Activated T-helper 1 cell treated with Interleukin-2 at 50 U/mL for 16 hours (primary cell): ENCODE measurements at places on chromosomes 3 and 15.

DNA sequence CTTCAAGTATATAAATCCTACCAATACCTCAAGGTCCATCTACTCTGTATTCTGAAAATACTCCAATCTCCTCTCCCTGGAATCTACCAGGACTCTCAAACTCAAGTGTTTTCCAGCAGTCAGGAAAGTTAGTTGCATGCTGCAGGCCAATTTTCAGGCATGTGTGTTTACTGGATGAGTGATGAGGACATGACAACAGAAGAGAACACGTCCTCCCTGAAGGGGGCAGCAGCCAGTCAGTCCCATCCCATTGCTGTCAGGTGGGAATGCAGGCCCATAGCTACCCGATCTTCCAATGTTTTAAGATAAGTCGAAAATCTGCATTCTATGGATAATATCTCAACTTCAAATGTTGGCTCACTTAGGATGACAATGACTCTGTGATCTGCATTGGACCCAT, 496.2 kb downstream of the FHIT start:
- no peak for DNase-seq

GRCh38 chr15:29844290-29844903, 22.1 kb upstream of the TJP1 start:
- no peak for DNase-seq

DNA sequence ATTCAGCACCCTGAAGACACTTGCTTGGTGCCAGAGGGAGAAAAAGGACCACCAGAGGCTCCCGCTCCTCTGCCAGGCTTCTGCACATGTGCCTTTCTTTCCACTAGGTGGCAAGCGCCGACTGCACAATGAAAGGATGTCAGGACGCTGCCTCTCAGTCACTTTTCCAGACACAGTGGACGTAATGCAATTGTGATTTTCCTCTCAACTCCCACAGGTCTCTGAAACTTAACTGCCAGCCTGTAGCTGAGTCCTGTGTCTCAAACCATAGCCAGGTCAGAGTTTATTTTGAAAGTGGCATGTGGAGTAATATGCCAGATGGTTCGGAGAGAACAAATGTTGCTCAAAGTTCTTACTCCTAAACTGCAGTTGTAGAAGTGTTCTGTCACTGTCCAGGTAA, 162.9 kb downstream of the ITPR1 start:
- no peak for DNase-seq

GRCh38 chr15:41946970-41947369, 25.4 kb downstream of the EHD4 start:
- no peak for DNase-seq

GRCh38 chr15:57019496-57020160, 101.2 kb downstream of the TCF12 start:
- no peak for DNase-seq

DNA sequence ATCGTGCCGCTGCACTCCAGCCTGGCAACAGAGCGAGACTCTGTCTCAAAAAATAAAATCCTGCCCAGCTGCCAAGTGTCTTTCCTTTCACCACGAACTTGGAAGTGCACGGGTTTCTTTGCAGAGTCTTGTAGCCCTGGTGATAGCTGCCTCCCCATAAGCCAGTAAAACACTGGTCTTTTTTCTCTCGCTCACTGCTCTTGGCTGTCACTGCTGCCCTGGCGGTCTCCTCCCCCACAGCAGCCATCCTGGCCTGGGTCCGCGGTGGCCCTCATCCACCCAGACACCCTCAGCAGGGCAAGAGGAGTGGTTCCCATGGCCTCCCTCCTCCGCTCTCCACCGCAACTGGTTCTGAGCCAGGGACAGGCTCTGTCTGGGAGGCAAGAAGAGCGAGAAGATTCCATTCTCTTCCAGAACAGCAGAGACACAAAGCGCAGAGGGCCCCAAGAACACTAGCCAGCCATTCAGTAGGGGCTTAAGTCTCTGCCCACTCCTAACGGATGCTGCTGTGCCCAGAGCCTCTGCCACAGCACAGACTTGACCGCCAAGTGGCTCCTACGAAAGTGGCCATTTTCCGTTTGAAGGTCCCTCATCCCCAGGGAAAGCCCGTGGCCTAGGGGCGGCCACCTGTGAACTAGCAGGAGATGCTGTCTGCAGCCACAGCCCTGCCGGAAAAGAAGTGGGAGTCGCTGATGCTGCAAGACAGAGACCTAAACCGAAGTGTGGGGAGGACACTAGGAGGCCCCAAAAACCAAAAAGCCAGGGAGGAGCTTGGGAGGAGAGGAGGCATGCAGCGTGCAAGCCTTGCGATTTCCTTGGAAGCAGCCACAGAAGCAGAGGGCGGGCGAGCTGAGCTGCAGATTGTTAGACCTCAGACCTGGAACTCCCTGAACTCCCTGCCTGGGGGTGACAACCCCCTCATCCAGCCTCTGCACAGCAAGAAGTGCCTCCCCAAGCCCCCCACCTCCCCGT, 44.1 kb downstream of the KLHL25 start:
- DNase-seq: no peak

- no peak for DNase-seq
These were observed 291.8 kb downstream of the EDEM1 start for GRCh38 chr3:5479229-5479799.

DNA sequence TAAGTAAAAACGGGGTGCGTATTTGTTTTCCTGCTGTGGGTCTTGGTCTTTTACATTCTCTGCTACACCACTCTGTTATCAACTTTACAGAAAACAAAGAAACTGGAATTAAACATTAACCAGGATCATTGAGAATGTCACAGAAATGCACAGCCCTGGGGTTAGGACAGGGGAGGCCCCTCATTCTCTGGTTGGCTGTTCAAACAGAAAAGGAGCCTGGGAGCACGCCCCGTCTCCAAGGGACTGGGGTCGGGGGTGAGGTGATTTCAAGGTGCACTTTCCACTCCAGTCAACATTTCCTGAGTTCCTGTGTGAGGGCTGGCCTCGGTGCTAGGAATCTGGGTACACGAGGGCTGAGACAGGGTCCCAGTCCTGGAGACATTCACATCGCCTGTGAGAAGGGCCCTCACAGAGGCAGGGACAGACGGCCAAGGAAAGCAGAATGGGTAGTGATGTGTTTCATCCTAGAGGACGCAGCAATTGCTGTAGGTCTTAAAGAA, 30.3 kb downstream of the CPN2 start:
- no peak for DNase-seq

GRCh38 chr3:157333551-157333991, 103.1 kb upstream of the PTX3 start:
- no peak for DNase-seq

- DNase-seq: no peak
These were observed 9.4 kb downstream of the DPH3 start for GRCh38 chr3:16255326-16255725.

DNA sequence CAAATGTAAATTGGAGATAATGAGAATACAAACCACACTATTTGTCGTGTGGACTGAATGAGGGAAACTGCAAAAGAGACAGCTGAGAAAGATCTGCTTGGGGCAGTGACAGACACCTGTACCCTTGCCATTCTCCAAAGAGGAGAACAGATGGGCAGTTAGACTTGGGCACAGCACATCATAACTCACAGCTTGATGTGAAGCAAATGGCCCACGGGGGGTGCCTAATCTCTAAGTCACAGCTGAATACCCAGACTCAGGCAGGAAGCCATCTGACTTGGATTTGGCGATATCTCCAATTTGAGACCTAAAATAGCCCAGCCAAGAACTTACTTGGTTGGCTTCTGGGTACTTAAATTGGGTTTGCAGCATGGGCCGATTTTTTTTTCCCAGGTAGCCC, 10.0 kb upstream of the SLC6A11 start:
- no peak for DNase-seq

DNA sequence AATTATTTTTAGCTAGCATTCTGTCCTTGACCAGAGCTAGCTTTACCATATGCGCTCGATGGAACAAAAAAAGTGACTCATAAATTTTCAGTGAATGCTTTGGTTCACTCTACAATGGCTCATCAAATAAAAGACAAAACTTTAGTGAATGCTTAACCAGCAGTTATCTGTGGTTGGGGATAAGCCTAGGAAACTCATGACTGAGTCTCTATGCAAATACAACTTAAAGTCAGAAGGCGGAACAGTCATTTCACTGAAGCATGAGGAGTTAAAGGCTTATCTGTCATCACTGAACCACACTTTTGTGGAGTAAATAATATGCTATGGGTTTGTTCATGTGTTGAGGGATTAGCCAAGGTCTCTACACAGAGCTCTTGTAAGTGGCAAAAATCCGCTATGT, 308.4 kb downstream of the SQOR start:
- DNase-seq: no peak

DNA sequence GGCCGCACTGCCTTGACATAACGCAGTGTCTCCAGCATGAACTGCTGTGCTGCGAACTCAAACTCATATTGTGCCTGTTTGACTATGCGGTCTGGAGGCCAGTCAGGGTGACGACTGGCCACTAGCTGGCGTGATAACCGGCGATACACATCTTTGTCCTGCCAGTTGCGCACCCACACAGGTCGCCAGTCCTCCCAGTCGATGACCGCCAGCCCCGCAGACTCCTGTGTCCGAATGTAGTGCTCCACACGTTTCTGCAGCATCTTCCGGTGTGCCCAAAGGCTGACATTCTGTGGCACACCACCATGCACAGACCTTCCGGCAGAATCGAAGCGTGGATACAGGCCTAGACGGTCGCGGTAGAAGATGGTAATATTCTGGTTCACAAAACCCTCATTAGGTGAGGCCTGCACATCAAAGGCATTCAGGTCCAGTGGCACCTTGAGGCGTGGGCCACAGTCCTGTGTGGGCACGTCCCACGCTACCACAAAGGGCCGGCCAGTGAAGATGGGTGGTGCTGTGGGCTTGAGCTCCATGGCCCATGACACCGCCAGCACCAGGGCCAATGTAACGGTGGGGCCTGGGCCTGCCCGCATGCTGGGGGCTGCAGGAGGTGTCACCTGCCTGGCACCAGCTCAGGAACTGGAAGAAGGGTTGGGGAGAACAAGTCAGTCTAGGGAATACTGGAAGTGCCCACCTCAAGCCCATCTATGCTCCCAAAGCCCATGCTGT, 2.5 kb downstream of the HYAL2 start:
- no peak for DNase-seq
